ENCODE measurements at places on chromosomes 12 and 14.

- DNase-seq = no peak
Observed at GRCh38 chr14:70020352-70021170, 141.3 kb downstream of the SMOC1 start.

GRCh38 chr14:44982594-44982993, 20.6 kb downstream of the TOGARAM1 start:
- DNase-seq = no peak

- no peak for DNase-seq
Observed at GRCh38 chr12:75739912-75740311, 228.5 kb upstream of the KRR1 start.

DNA sequence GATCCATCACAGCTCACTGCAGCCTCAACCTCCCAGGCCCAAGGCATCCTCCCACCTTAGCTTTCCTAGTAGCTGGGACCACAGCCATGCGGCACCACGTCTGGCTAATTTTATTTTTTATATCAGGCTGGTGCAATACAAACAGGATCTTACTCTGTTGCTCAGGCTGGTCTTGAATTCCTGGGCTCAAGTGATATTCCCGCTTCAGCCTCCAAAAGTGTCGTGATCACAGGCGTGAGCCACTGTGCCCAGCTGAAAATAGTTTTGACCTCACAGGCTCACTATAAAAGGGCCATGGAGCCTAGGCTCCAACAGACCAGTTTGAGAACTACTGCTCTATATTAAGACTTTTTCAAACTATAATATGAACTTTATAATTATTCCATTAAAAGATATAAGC, 37.3 kb downstream of the SNX6 start:
- DNase-seq = no peak

GRCh38 chr14:95758331-95758730, 44.4 kb upstream of the TCL1A start:
- DNase-seq = no peak

DNA sequence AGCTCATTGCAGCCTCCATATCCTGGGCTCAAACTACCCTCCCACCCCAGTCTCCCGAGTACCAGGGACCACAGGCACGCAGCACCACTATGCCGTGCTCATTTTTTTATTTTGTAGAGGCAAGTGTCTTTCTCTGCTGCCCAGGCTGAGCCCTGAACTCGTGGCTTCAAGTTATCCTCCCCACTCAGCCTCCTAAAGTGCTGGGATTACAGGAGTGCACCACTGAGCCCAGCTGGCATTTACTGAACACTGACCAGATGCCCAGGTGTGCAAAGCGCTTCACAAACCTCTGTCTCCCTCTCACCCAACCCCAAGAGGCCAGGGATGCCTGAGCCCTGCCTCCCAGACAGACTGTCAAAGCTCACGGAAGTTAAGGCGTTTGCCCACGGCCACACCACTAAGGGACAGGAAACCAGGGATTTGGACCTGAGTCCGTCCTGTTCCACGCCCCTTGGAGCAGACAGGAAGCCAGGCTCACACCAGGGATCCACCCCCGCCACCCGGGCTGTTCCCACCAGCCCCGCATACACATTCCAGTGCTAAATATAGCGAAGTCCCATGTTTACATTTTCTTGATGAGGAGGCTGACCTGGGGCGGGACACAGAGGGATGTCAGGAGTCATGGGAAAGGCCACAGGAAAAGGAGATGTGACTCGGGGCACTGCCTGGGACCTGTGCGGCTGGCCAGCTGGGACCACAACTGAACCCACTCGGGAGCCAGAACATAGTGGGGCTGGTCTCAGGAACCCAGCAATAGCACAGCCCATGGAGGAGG, 51.2 kb downstream of the TESC start:
- DNase-seq = no peak

DNA sequence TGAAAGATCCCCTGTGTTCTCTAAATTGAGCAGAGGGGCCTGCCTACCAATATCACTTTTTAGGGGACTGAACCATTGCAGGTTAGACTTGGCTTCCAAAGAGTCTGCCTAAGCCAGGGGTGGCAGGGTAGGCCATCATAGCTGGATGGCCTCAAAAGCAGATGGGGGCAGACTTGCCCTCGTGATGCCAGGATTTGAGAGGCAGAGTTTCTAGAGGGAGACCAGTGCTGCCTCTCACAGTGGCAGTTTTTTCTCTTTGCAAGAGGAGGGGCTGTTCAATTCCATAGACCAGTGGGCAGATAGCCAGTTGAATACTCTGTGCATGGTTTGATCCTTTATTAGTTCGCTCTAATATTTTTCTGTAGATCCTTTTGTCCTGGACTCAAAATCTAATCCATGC, 23.8 kb upstream of the SMCO2 start:
- DNase-seq = no peak

- DNase-seq = no peak
Observed at GRCh38 chr12:94872007-94872653, 131.4 kb downstream of the NDUFA12 start.

- no peak for DNase-seq
Observed at GRCh38 chr12:64877363-64878004, 53.0 kb downstream of the TBC1D30 start.

DNA sequence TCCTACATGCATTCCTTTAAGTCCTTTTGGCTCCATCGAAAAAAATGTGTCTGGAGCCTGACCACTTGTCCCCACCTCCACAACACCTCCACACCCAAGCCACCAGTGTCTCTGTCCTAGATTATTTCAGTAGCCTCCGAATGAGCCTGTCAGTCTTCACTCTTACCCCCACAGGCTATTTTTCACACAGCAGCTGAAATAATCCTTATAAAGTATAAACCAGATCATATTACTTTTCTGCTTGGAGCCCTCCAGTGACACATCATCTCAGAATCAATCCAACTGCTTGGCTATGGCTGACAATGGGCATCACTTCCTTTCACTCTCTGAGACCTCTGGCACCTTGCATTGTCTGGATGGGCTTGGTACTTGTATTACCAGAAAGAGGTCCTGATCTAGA, 44.9 kb downstream of the BBS10 start:
- no peak for DNase-seq

Data from CD4-positive, alpha-beta T cell treated with Interleukin-15 for 4 hours (primary cell).